ENCODE measurements at places on chromosomes 4 and X. TPM values are rescaled to one million over a fixed set of nuclear protein-coding genes. Genes with fewer than 3 reads are reported as not detected.

SASH3 gene
- total RNA-seq, result 3.1 TPM

NRK gene
- 53.8 TPM for total RNA-seq

TEX13A gene
- total RNA-seq, result not detected

ANOS1 gene
- not detected for total RNA-seq

TRMT10A gene
- total RNA-seq, result not detected

DNAAF6 gene
- not detected for total RNA-seq

CFP gene
- not detected for total RNA-seq

TRO gene
- total RNA-seq, result 0.45 TPM

PPP4R3C gene
- not detected for total RNA-seq

BEND4 gene
- not detected for total RNA-seq

Measured in stomach (tissue), 19 donors.